ENCODE measurements at places on chromosomes 7 and 10. TPM values are rescaled to one million over a fixed set of nuclear protein-coding genes. Genes with fewer than 3 reads are reported as not detected.

GRCh38 chr10:48681740-48682139, 2.9 kb upstream of the WDFY4 start:
- DNase-seq: no peak

DNA sequence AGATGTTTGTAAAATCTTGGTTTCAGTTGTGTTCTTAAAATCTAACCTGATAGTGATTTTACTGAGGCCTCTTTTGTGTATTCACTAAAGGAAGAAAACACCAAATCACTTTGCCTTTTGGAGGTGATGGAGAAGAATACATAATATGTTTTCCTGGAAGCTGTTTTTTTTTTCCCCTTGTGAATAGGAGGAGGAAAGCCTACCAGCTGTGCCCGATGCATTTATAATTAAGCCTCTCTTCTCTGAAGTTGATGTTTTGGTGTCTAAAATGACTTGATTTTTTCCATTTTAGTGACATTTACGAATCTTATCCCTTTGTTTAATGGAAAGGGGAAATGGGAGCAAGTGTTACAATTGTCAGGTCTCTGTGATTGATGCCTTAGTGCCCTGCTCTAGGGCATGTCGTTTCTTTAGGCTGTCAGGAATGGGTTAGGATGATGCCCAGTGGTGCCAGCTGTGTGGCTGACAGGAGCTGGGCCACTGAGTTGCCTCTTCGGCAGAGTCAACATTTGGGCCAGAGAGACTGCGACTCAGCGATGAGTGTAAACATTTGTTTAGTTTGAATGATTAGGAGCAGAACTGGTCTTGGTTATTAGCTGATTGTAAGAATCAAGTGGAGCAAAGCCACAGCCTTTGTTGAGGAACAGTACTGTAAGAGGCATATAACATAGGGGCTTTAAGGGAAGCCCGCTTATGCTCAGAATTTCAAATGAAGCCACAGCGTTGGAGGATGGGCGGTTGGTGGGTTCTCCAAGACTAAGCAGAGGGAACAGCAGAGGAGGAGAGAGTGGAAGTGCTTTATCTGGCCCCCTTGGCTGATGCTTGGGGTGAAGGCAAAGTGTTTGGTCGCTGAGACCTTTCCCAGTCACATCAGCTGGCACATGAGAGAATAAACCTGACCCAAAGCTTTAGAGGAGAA, 81.6 kb downstream of the CDK14 start:
- no peak for DNase-seq

GRCh38 chr10:58981846-58982245, 194.6 kb upstream of the PHYHIPL start:
- no peak for DNase-seq

DNA sequence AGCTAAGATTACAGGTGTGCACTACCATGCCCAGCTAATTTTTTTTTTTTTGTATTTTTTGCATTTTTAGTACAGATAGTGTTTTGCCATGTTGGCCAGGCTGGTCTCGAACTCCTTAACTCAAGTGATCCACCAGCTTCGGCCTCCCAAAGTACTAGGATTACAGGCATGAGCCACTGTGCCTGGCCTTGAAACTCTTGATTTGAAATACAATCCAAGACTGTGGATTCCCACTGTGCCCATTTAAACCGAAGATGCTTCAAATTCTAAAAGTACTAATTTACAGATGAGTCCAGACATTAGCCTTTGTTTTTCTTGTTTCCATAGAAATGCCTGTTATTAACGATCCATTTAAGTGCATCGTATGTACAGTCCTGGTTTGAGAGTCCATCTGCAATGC, 130.9 kb downstream of the CACNA2D1 start:
- no peak for DNase-seq

- DNase-seq: no peak
Measured at GRCh38 chr10:107933076-107933475, 768.6 kb upstream of the SORCS1 start.

GRCh38 chr7:2853147-2853546, 9.0 kb upstream of the GNA12 start:
- no peak for DNase-seq

GRCh38 chr7:68276725-68277124, 1280.1 kb downstream of the TYW1 start:
- DNase-seq: no peak

DNA sequence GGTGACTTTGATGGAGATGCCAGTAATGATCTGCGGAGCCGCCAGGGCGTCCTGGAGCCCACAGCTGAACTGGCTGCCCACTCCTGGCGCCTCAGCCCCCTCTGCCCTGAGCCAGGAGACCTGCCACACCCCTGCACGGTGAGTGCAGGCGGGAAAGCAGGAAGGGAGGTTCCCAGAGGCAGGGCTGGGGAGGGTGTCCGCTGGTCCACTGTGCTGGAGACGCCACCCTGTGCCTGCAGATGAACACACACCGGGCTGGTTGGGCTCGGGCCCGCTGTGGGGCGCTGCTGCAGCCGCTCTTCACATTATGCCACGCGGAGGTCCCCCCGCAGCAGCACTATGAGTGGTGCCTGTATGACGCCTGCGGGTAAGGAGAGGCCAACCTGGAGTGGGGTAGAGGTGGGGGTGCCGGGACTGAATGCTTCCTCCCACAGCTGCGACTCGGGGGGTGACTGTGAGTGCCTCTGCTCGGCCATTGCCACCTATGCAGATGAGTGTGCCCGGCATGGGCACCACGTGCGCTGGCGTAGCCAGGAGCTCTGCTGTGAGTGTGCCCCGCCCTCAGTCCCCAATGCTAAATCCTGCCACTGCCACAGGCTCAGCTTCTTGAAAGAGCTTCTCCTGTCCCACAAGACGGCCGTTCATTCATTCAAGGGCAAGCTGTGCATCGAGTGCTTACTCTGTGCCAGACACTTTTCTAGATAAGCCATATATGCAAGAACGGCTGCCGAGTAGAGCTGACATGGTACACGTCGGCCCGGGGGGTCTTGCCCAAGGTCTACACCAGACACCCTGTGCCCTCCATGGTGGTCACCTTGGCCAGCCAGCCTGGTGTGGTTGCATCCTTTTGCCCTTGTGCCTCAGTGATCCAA, 14.3 kb upstream of the ZNF467 start:
- no peak for DNase-seq

DNA sequence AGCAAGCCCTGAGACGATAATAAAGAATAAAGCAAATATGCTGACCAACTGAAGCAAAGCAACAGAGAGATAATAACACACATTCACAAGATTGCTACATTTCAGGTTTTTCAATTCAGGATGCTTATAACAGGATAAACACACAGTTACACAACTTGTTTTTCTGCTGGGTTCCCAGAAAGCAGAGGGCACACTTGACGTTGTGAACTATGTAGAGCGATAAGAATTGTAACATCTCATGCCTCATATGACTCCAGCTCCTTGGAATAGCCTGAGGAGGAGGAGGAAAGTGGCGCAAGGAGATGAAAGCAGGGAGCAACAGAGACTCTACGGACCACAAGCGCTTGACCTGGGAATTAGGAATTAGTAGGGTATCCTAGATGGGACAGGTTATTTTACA, 201.7 kb downstream of the SKAP2 start:
- no peak for DNase-seq

DNA sequence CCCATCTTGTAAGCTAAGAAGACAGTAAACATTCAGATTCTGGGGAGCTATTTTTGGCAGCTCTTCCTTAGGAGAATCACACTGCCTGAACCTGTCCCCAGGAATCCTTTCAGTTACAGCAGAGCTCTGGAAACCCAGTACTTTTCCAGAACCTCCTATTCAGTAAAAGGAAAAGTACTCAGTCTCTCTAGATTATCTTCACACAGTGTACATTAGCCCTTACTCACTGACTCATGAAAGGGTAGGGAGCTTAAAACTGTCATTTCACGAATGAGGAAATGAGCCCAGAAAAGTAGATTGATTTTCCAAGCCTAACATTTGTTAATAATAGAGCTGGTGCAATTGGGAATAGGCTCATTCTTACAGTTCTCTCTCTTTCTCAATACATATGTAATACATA, 3.9 kb upstream of the CNNM1 start:
- no peak for DNase-seq

DNA sequence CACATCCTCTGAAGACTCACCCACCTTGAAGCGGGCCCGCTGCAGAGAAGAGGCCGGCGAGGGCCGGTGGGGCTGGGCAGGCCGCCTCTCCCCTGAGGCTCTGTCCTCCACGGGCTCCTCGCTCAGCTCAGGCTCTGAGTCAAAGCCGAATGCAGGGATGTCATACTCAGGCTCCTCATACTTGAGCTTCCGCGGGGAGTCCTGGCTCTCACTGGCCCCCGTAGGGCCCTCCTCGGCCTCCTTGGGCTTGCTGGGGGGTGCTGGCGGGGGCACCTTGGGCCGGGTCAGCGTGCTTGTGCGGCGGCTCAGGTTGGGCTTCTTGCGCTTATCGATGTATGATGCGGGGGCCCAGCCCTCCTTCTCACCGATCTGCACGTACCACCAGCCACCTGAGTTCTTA, 109.9 kb downstream of the NEURL1 start:
- DNase-seq: no peak

DNA sequence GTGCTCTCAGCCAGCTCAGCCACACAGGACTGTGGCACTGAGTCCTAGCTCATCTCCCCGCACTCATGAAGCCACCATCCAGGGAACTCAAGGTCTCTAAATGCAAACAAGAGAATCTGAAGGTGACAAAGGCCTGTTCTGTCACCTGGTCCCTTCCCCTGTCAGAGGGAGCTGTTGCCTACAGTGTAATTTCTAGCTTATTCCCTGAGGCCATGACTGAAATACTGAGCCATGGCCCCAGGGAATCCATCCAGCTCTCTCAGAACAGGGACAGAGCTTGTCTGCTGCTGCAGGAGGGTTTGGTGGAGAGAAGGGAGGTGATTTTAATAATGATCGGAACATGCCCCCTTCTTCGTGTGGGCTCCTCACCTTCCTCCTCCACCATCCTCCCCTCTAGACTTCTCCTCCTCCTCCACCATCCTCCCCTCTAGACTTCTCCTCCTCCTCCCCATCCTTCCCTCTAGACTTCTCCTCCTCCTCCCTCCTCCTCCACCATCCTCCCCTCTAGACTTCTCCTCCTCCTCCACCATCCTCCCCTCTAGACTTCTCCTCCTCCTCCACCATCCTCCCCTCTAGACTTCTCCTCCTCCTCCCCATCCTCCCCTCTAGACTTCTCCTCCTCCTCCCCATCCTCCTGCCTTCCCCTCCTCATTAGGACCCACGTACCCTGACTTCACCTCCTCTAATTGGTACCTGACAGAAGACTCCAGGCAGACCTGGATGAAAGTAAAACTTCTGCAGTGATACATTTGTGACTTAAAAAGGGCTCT, 338.0 kb upstream of the MKI67 start:
- DNase-seq: peak; percentile 7

- no peak for DNase-seq
Measured at GRCh38 chr10:125151553-125152449, 8.6 kb downstream of the CTBP2 start.

DNA sequence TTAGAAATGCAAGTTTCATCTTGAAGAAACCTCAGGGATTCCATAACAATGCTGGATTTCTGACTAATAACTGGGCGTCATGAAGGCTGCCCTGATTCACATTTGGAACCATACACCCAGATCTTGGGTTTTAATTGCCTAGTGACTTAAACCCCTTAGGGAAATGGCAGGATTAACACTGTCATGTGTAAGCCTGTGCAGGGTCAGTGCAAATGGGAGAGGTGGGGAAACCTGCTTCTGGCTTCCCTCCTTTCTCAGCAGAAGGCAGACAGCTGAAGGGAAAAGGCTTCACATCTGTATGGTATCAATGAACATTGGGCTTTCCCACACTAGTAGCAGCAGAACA, 364.2 kb downstream of the ANKRD30A start:
- no peak for DNase-seq

DNA sequence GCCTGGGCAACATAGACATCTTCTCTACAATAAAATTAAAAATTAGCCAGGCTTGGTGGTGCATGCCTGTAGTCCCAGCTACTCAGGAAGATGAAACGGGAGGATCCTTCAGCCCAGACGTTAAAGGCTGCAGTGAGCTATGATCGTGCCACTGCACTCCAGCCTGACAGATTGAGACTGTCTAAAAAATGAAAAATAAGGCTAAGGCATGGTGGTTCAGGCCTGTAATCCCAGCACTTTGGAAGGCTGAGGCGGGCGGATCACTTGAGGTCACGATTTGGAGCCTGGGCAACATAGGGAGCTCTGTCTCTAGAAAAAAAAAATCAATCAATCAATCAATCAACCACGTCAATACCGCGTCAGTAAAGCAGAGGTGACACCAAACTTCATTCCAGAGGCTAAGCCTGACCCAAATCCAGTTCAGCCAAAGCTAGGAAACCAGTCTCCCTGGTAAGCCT, 31.1 kb downstream of the MRPS24 start:
- DNase-seq: no peak

Gene SHH
- 22.9 TPM for total RNA-seq

Gene VSTM4
- 0.13 TPM for total RNA-seq

Gene MAGI2
- total RNA-seq: 5.4 TPM

Gene PNLIPRP3
- total RNA-seq: not detected

Gene MYO1G
- total RNA-seq: 0.41 TPM

Gene TRIM4
- 28.1 TPM for total RNA-seq

Gene SRRM3
- 8.5 TPM for total RNA-seq

Gene GPR22
- total RNA-seq: not detected

Gene POLR2J3
- 28.1 TPM for total RNA-seq

Gene ATRNL1
- total RNA-seq: 17.1 TPM

Gene CYP3A4
- total RNA-seq: 0.15 TPM

Gene NXPH1
- not detected for total RNA-seq
